ENCODE measurements at places on chromosomes 6 and 20.

DNA sequence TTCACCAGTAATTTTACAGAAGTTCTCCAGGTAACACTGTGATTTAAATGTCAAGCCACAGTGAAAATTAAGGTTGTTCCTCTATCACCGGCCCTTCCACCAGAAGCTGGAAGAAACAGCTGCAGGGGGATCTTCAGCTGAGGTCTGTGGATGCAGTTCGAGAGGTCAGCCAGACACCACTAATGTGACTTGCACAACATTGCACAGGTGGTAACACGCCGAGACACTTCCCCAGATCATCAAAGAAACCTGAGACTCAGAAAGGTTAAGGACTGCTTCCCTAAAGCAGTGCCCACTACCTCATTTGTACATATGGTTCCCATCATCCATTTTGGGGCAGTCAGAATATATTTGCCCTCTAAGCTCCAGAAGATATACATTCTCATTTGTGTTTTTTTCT lies 8.1 kb upstream of the SERPINB9 start:
- no peak for DNase-seq

GRCh38 chr6:118372413-118372812 lies 175.7 kb upstream of the PLN start:
- DNase-seq, result no peak

- no peak for DNase-seq
Observed at GRCh38 chr6:140671926-140672325, 1297.5 kb upstream of the CITED2 start.

- DNase-seq, result no peak
Observed at GRCh38 chr6:101085327-101085726, 204.2 kb upstream of the ASCC3 start.

- no peak for DNase-seq
Observed at GRCh38 chr6:83633609-83634008, 75.3 kb downstream of the SNAP91 start.
